ENCODE measurements at places on chromosomes 7 and 10.

GRCh38 chr10:68330852-68331454 lies 911 bp upstream of the HNRNPH3 start:
- DNase-seq, result peak; percentile 6

- DNase-seq, result no peak
These were observed 45.2 kb downstream of the LRRC20 start for GRCh38 chr10:70337201-70337651.

DNA sequence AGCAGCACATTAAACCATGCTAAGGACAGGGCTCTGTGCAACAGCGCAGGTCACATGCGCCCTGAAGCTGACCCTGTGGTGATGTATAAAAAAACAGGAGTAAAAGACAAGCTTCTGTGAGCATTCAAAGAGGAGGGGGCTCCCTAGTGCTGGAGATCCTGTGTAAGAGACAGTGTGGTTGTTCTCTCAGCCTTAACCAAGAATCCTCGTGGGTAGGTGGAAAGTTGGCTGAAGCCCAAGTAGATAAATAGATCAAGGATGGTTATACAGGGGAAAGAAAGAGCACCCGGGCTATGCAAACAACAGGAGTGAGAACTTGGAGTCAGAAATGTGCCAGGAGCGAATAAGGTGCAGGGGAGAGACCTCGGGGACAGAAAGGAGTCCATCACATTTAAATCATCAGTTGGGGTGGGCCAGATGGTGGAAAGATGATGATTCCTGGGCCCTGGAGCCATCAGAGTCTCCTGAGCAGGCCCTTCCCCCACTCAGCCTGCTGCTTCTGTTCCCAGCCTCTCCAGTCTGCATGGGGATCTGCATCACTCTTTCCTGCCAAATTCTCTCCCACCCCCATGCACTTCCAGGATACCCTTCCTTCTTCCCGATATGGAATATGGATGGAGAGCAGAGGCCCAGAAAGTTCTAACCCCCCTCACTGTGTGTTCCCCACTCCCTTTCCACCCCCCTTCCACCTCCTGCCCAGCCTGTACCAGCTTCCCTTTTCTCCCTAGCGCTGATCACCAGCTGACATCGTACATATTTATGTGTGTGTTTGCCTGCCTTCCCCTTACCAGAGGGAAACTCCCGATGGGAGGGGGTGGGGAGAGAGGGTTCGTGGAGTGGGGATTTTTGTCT lies 78.1 kb upstream of the PRR15 start:
- DNase-seq, result no peak

DNA sequence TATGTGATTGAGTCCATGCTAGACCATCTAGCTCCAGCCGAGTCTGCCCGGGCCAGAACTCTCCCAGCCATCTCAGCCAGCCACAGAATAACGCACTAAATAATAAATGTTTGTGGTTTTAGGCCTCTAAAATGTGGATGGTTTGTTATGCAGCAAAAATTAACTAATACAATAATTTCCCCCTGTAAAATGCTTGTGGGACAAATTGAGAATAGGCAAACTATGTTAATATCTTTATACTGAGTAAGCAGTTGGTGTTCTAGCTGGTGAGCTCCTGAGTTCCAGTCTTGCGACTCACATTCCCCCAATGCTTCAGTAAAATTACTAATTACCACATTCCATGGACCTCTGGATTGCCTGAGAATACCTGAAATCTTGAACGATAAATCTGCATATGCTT lies 316.8 kb upstream of the NFE2L3 start:
- DNase-seq, result no peak

- DNase-seq, result no peak
These were observed 12.5 kb upstream of the NKX2-3 start for GRCh38 chr10:99520040-99520846.

GRCh38 chr10:28082316-28082715 lies 83.4 kb upstream of the ODAD2 start:
- DNase-seq, result no peak

DNA sequence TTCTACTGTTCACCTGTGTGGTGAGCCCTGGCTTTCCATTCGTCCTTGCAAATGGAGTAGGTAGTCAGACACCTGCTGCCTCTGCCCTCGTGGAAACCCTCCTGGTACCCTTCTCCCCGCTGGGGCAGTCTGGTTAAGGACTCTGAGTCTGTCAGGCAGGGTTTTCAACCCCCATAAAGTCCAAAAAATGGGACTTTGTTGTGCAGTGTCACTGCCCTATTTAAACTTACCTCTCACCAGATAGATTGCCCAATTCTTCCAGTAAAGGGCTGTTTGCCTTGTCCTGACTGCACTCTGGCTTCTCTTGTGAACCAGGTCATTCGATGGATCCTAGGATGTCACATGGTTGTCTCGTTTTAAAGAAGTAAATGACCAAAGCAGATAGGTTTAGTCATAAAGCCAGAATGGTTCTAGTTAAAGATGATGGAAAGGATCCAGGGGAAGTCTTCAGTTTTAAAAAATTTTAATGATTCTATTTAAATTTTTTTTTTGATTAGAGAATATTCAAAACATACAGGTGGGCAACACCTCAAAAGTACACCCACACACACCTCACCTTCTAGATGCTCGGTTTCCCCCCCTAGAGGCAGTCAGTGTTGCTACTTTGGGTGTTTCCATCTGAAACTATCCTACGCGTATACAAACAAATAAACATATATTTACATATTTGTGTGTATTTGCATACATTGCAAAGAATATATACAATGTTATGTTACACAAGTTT lies 22.0 kb downstream of the TMEM176B start:
- DNase-seq, result no peak

- no peak for DNase-seq
These were observed 30.8 kb downstream of the ABI1 start for GRCh38 chr10:26829810-26830515.

DNA sequence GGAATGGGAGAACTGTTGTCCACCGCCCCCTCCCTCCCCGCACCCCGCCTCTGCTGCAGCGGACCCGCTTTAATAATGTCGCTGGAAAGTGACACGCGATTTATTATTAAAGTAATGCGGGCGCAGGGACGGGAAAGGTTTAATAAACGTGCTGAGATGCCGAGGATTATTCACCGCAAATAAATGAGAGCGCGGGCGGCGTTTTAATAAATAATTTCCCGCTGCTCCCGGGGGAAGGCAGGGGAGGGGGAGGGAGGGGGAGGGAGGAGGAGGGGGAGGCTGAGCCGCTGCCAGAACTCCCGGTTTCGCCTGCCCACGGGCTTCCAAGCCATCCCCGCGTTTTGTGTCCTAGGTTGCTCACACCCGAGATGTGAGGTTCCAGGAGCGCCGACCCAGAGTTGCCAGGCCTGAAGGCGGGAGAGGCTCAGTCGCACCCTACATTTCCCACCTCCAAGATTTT lies 5.1 kb downstream of the KAZALD1 start:
- no peak for DNase-seq

DNA sequence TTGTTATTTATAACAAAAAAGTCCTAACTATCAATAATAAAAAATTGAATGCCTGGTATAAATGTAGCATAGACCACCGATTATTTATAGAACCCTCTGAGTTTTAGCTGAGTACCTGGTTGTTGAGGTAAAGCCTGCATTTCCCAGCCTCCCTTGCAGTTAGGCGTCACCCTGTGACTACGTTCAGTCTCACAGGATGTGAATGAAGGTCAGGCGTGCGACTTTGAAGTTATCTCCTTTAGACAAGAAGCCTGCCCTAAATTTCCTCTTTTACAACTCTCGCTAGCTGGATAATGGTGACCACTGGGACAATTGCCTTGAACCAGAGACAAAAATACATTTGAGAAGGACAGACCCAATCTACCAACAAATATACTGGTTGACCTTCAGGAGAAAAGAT lies 67.5 kb upstream of the TES start:
- DNase-seq, result no peak

DNA sequence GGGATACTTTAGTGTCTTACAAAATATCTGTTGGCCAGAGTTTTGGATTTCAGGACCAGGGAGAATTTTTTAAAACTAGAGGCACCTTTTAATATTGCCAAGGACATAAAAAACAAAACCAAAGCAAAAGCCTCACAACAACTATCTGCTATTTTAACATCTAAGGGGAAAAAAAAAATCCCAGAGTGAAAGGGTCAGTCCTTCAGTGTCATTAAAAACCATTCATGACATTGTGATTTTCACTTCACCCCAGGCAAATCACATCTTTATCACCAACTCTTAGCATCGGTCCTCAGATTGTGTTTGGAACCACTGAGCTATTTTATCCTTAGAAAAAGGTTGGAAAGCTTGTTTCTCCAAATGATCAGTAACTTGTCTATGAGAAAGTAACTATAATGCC lies 10.7 kb downstream of the CEP41 start:
- DNase-seq, result no peak

- DNase-seq, result no peak
These were observed 1.0 kb downstream of the LRCH4 start for GRCh38 chr7:100584683-100585510.

- no peak for DNase-seq
These were observed 136.0 kb downstream of the MYOF start for GRCh38 chr10:93346108-93346507.

DNA sequence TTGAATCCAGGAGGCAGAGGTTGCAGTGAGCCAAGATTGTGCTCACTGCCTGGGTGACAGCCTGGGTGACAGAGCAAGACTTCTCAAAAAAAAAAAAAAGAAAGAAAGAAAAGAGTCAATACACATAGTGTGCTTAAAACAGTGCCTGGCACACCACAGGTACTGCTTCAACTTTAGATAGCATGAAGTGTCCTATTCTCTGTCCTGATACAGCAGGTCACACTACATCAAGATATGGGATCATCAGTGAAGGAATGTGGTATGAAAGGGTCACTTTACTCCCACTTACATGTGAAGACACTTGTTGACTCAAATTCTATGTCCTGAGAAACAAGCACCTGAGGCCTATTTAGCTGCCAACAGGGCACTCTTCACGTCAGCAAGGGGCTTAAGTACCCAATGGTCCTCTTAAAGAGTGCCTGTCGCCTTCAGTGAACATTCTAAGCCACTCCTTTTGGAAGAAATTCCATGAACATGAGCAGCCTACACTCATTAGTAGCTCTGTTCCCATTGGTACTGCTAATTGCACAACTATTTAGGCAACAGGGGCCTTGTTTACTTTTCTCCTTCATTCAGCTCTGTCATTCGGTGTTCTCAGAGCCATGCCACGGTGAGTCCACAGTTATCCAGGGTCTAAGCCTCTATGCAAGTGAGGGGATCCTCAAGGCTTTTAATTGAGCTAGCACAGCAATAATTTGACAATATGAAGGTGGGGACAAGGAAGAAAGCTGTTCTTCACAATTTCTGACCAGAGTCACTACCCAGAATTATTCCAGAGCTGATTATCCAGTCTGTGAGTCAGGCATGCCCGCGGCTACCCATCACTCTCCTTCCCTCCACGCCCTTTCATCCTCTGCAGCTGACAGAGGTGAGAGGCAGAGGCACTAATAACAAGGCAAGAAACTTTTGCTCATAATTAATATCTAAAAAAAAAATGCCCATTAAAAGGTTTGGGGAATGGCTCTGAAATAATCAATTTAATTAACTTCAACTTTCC lies 56.6 kb upstream of the PTN start:
- no peak for DNase-seq

DNA sequence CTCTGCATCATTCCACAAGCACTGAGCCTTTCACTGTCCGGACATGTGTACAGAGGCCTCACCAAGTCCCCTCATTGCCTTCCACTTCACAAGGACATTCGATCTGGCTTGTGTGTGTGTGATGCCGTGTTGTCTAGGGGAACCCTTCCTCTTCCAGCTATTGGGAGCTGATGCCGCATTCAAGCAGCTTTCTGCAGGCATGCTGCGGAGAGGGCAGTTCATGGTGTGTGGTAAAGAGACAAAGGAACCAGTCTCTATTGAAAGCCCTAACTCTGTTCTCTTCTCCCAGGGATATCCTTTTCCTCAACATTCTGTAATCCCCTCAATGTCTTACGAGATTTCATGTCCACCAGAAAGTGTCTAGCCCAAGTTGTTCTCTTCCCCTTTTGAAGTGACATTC lies 141.6 kb downstream of the ALOX5 start:
- no peak for DNase-seq

DNA sequence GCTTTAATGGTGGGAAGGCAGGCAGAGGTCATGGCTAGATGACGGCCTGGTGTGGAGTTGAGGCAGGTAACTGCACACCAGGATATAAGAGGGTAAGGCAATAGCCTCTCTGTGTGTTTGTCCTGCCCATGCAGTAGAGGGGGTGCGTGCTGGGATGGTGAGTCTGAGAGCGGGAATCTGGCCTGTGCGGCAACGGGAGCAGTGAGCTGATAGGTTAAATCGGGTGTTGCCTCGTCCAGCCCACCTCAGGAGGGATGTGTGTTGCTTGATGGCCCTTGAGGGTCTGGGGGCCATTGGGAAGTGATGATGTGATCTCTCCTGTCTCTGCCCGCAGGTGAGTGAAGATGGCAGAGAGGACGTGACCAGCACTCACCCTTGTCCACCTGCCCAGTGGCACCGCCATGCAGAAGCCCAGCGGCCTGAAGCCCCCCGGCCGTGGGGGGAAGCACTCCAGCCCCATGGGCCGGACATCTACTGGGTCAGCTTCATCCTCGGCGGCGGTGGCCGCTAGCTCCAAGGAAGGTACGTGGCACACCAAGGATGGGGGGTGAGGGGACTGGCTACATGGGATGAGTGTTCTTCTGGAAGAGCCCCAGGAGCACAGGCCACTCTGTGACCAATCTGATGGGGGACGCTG lies 28.1 kb downstream of the CLIP2 start:
- no peak for DNase-seq

DNA sequence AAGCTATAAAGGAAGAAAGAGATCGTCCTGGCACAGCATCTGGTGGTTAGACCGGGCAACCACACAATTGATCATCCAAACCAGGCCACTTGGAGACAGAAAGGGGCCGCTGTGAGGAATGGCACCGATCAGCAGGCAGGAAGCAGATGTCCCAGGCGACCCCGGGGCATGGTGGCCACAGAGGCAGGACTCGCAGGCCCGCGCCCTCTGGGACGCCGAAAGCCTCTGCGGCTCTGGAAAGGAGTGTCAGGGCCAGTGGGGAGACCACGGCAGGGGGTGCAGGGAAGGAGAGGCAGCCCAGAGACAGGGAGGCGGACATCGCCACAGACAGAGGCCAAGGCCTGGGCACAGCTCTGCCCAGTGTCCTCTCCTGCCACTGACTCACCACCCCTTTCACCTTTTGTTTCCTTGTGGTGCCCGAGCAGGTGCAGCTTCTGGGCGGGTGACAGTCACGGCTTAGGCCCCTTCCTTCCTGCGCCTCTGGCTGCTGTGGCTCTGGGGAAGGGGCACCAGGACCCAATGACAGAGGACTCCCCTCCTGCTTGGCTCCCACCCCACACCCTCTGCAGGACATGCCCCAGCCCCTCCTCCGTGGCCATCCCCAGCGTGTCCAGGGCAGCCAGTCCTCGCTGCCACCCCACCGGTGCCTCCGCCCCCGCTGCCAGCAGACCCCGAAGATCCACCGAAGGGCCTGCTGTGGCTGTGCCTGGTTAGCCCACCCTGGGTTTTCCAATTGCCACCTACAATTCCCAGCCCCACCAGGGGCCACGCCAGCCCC lies 10.9 kb downstream of the STK32C start:
- no peak for DNase-seq

Measured in activated CD4-positive, alpha-beta T cell treated with anti-CD3 and anti-CD28 coated beads, Interleukin-2, amount 50 U/mL, for 4 hours (primary cell).